Uterine smooth muscle cell (primary cell): ENCODE measurements at places on chromosomes 1 and 21. TPM values are rescaled to one million over a fixed set of nuclear protein-coding genes. Genes with fewer than 3 reads are reported as not detected.

GFI1 gene
- 0.11 TPM in 1 of 2 replicates, not detected in the other for total RNA-seq

PDC gene
- total RNA-seq: not detected in 2 replicates

AADACL3 gene
- total RNA-seq: not detected in 2 replicates

PERM1 gene
- not detected in 2 replicates for total RNA-seq

APCS gene
- total RNA-seq: not detected in 2 replicates

B3GALT5 gene
- 0.33 and 1.1 TPM in 2 replicates for total RNA-seq

CD160 gene
- total RNA-seq: 0.12 TPM in 1 of 2 replicates, not detected in the other

CD34 gene
- total RNA-seq: 0.25 TPM in 1 of 2 replicates, not detected in the other

MACO1 gene
- 15.5 and 18.9 TPM in 2 replicates for total RNA-seq

FCRL6 gene
- not detected in 2 replicates for total RNA-seq
